Activated B cell treated with CpG ODN at 0.5 μM for 24 hours (primary cell): ENCODE measurements at places on chromosomes 7 and 10. TPM values are rescaled to one million over a fixed set of nuclear protein-coding genes. Genes with fewer than 3 reads are reported as not detected.

DNA sequence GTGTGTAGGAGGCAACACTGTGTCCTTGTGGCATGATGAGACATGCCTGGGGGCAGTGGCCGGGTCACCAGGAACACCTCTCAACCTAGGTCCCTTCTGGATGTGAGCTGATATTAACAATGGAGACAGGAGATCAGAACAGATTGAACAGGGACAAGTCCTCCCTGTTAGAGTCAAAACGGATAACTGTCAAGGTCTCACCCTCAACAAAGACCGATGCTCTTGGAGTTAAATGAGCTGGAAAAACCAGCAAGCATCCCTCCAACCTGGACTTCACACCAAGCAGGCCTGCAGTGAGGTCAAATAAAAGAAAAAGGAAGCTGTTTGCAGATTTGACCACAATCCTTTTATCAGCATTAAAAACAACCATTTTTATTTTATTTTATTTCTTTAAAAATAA is 49.0 kb downstream of the SLIT1 start:
- no peak for DNase-seq

The TRPV5 gene
- 0.11 and 0.17 TPM in 2 replicates for total RNA-seq

The C7orf57 gene
- not detected in 2 replicates for total RNA-seq

- DNase-seq = no peak
Measured at GRCh38 chr7:128422842-128423241, 13.1 kb upstream of the IMPDH1 start.

DNA sequence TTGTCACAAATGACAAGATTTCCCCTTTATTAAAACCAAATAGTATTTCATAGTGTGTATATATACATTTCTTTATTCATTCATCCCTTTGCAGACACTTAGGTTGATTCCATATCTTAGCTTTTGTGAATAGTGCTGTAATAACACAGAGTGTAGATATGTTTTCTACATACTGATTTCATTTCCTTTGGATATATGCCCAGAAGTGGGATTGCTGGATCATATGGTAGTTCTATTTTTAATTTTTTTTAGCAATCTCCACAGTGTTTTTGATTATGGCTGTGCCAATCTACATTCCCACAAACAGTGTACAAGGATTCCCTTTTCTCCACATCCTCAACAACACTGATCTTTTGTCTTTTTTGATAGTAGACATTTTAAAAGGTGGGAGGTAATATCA is 46.4 kb downstream of the CSTF2T start:
- DNase-seq = no peak

The SFXN2 gene
- 22.1 and 28.9 TPM in 2 replicates for total RNA-seq

DNA sequence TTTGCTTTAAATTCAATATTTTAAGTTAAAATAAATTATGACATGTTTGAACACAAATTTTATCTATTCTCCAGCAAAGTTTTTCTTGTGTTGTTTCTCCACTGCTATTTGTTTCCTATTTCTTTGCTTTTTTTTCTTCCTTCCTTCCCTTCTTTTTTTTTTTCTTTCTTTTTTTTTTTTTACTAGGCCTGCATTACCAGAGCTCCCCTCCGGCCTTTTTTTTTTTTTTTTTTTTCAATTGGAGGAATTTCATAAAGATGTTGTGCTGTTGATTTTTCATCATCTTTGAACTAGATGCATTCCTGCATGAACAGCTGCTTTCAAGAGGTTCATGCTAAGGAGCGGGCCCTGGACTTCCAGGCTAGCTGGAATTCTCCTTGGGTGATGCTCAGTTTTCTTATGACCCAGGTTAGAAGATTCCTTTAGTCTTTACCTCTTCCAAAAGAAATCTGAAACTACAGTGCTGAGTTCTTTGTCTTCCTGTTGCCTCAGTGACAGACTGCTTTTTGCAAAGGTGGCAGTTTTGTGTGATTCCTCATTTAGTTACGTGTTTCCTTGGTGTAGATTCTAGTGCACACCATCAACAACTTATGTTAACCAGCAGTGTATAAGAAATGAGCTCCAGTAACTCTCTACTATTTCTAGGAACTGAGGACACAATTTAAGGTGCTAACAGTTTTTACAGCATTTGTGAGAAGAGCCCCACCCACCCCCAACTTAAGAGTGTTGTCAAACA is 4.8 kb upstream of the CAMK1D start:
- no peak for DNase-seq

The UNC5B gene
- total RNA-seq = not detected in 2 replicates

GRCh38 chr10:87534173-87534858 is 29.6 kb downstream of the MINPP1 start:
- DNase-seq = no peak

The PDK4 gene
- total RNA-seq = 0.44 and 0.53 TPM in 2 replicates

GRCh38 chr7:83020161-83020560 is 142.5 kb downstream of the PCLO start:
- no peak for DNase-seq

GRCh38 chr7:110071192-110071591 is 1019.7 kb upstream of the LRRN3 start:
- DNase-seq = no peak

The SAMD9 gene
- total RNA-seq = 24.4 and 26.3 TPM in 2 replicates

GRCh38 chr7:121023194-121023593 is 34.7 kb downstream of the CPED1 start:
- no peak for DNase-seq

DNA sequence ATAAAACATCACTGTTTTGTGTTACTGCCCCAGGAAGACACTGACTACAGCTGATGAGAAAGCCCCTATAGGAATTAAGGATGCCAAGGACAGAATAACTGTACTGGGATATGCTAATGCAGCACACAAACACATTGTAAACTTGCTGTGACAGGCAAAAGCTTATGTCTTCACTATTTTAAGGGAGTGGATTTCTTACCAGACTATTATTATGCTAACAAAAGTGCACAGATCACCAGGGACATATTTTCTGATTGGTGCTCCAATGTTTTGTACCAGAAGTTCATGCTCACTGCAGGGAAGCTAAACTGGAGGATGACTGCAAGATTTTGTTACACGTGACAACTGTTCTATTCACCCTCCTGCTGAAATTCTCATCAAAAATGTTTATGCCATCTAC is 48.1 kb upstream of the PTPN12 start:
- no peak for DNase-seq

GRCh38 chr7:142885311-142886230 is at the start of gene TRPV6:
TRPV6 (minus strand) TSS chr7:142885745.
- peak; percentile 7 for DNase-seq

DNA sequence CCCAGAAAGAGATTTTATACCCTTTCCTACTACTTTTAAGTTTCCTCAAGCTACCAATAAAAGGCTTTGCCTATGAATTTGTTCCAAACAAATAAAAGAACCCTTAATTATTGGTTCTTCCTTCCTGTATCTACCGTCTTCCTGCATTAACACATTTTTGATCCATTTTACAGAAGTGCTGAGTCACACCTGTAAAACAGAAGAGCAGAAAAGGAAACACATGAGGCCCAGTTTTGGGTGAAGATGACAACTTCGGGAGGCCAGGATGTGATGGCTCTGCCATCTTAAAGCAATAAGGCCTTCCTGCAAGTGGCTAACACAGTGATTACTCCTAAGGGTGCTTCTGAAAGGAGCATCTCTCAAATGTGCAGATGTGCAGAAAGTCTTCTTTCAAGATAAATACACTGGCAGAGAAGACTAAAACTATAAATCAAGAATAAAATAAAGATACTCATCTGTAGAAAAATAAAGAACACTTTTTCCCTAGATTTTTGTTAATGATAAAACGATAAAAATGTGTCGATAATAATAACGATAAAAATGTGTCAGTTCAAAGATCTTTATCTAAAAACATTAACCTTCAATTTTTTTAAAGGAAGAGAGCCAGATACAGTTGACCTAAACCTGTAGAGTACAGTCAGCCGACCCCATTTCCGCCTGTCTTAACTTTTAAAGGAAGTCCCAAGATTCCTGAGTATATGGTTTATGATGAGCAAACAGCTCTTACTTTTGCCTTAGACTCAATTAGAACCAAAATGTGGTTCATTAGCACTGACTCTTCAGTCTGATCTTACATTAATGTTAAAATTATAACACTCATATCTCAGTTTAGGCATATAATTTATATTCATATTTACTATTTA is 108.6 kb downstream of the UBE2H start:
- DNase-seq = no peak

GRCh38 chr10:90842725-90843124 is 15.1 kb downstream of the HTR7 start:
- DNase-seq = no peak

The HOXA2 gene
- total RNA-seq = not detected in 2 replicates

DNA sequence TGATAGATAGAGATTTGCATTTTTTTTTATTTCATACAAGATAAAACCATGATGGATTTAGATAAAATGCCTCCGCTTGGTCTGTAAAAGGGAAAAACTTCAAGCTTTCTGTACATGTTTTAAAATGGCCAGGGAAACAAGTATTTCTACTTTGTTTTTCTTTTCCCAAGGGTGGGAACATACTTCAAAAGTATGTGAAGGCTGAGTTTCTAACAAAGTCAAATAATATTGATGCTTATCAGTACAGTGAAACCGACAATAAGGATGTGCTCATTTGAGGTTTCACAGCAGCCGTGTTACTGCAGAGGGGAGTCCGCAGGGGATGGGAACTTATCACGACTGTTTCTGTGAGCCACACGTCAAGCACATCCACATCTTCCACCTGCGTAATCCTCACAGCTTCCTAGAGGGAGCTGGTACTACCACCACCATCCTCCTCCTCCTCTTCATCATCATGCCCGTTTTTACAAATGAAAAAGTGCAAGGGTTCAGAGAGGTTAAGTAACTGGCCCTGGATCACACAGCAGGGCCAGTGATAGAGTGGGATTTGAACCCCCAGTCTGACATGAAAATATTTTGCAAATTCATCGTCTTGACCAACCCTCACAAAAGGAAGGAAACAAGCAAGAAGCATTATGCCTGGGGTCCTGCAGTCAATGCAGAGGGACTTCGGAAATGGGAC is 94.3 kb downstream of the GPR26 start:
- DNase-seq = no peak

DNA sequence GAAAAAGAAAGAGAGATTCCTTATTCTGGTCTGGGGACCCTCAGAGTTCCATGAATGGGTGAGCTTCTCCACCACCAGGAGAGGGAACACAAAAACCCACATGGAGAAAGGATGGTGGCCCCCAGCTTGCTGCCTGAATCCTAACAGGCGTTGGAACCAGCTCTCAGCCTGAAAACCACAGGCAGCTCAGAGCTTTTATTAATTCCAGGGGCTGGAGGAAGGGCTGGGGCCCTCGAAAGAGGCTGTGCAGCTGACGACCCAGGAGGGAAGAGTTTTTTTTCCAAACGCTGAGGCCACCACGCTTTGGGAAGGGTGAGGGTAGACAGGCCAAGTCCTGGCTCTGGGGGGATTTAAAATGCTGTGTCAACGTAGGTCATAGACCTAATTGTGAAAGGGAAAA is 10.8 kb upstream of the ELN start:
- no peak for DNase-seq

The TUBAL3 gene
- not detected in 2 replicates for total RNA-seq

The EIF3B gene
- 198 and 202 TPM in 2 replicates for total RNA-seq

GRCh38 chr10:133419211-133419950 is 5.0 kb downstream of the SPRN start:
- DNase-seq = no peak

DNA sequence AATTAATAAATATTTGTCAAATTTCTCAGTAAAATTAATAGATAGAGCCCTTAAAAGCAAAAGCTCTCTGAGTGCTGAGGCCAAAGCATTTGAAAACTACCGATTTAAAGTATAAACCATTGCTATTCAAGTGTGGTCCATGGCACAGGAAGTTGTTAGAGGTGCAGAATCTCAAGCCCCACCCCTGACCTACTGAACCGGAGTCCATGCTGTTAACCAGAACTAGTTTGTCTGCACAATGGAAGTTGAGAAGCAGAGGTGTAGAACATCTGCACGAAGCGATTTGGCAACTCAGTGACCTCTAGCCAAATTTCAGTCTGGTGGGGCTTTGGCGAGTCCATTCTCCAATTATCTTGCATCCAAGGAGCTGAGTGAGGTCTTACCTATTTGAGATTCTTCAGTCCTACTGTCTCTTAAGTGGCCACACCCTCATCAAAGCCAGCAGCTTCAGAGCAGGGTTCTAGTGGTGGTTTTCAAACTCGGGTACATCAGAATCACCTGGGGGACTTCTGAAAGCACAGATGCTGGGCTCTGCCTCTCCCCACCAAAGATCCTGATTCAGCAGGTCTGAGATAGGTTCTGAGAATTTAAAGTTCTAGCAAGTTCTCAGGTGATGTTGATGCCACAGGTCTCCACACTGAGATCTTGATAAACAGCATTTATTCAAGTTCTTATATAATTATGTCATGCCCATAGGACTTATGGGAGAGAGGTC is 96.8 kb upstream of the SAMD8 start:
- DNase-seq = no peak

The GHRHR gene
- not detected in 2 replicates for total RNA-seq

DNA sequence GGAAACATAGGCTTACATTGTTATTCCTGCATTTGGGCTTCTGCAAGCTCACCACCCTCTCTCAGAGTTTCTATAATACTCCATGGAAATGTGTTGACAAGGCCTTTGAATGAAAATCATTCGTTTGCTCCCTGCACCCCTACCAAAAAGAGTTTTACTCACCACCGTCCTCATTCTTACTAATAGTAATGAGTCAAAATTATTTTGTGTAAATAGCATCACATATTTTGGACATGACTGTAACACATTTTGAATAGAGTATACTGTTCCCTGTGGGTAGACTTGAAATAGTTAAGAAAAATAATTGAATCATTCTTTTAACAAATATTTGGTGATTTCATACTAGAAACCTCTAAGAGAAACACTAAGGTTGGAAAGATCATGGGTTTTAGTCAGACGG is 84.6 kb downstream of the AKAP9 start:
- DNase-seq = no peak

The THSD7A gene
- total RNA-seq = not detected in 2 replicates

- DNase-seq = no peak
Measured at GRCh38 chr10:118204292-118204943, 137.7 kb downstream of the FAM204A start.

GRCh38 chr7:7830122-7830878 is 111.9 kb upstream of the RPA3 start:
- no peak for DNase-seq

- no peak for DNase-seq
Measured at GRCh38 chr10:30207485-30208052, 141.5 kb downstream of the MTPAP start.

The APBB1IP gene
- 79.1 and 85.5 TPM in 2 replicates for total RNA-seq

The CLRN3 gene
- total RNA-seq = not detected in 2 replicates

DNA sequence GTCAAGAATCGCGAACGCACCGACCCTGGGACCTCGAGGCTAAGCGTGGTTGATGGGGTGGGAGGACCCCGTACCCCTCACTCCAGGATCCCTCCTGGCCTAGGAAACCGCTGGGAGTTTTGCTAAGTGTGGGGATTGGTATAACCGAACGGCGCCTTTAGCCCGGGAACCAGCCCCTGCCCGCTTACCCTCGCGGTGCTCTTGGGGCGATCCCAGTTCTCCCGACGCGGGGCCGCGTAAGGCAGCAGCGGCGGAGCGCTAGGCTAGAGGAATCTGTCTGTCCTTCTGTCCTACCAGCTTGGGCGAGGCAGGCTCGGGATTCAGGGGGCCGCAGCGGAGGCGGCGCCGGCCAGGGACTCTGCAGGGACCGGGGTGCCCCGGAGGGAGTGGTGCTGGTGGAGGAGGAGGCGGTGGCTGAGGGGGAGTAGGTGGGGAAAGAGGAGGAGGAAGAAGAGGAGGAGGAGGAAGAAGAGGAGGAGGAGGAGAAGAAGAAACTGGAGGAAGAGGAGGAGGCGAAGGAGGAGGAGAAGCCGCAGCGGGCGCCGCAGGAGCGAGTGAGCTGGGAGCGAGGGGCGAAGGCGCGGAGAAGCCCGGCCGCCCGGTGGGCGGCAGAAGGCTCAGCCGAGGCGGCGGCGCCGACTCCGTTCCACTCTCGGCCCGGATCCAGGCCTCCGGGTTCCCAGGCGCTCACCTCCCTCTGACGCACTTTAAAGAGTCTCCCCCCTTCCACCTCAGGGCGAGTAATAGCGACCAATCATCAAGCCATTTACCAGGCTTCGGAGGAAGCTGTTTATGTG is 439 bp upstream of the EMX2 start:
- no peak for DNase-seq
